ENCODE measurements at places on chromosomes 4 and X. TPM values are rescaled to one million over a fixed set of nuclear protein-coding genes. Genes with fewer than 3 reads are reported as not detected.

Gene MSL3
- 34.9 TPM for total RNA-seq

Gene NR3C2
- 31.4 TPM for total RNA-seq

Gene C4orf36
- 1.6 TPM for total RNA-seq

Gene FGB
- total RNA-seq = 0.95 TPM

- no peak for DNase-seq
- H3K4me1 ChIP-seq = peaks cover 21% of the 10 kb centered on the region
- H3K27me3 ChIP-seq = no peaks in the 10 kb centered on the region
Measured at GRCh38 chrX:14032406-14032805, 2.7 kb upstream of the GEMIN8 start.

DNA sequence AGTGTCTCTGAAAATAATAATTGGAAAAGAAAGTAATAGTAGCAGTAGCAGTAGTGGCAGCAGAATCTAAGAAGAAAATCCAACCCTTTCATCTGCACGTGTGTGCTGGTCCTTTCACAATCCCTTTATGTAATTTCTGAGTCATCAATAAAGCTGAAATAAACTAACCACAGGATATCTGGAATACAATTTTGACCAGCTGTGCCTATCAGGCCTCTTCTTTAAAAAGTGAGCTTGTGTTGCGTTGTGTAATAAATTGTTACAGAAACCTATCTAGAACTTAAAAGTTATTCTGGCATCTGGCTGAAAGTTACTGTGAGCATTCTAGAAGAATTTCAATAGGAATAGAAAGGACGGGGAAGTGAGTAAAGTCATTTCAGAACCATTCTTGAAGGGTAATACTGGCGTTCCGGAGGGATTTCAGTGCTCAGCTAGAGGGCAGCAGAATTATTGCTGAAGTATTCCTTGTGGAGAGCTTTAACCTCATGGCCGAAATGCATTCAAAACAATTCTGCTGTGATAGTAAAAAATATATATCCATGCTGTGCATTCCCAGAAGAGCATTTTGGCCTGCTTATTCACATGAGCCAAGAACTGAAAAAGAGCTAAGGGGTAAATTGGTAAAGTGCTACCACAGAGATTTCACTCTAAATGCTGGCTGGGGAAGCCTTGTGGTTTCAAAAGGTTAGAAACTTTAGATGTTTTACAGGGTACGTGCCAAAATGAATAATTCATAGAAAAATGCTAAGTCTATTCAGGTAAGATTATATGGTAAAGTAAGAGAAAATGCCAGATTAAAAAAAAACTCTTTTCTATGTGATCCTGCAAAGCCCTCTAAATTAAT lies 260.6 kb downstream of the NKX6-1 start:
- no peaks in the 10 kb centered on the region for H3K27me3 ChIP-seq
- H3K36me3 ChIP-seq = no peaks in the 10 kb centered on the region
- H3K4me3 ChIP-seq = no peak overlapping the region
- DNase-seq = no peak
- H3K4me1 ChIP-seq = no peaks in the 10 kb centered on the region
- H3K27ac ChIP-seq = no peak overlapping the region

- H3K36me3 ChIP-seq = no peaks in the 10 kb centered on the region
- H3K27me3 ChIP-seq = no peaks in the 10 kb centered on the region
Measured at GRCh38 chr4:120964596-120964995, 42.1 kb upstream of the PRDM5 start.

DNA sequence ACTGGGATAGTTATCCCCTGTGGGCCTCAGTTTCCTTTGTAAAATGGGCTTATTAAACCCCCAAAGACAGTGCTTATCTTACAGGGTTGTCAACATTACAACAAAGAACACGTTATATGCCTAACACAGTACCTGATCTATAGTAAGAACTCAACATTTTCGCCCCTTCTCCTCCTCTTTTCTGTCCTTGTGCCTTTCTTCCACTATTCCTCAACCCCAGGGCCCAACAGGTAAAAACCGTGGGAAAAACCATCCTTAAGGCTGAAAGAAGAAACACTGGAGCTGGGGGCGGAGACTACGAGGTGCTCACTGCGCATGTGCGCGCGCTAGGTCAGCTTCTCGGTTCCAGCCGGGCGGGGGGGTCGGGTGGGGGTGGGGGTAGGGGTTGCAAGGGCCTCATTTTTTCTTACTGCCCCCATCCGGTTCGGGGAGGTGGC lies 426 bp upstream of the XIAP start:
- peak overlapping the region; percentile 66 for H3K4me3 ChIP-seq
- no peaks in the 10 kb centered on the region for H3K4me1 ChIP-seq
- H3K27ac ChIP-seq = peak overlapping the region; percentile 95
- H3K27me3 ChIP-seq = no peaks in the 10 kb centered on the region
- no peak for DNase-seq

DNA sequence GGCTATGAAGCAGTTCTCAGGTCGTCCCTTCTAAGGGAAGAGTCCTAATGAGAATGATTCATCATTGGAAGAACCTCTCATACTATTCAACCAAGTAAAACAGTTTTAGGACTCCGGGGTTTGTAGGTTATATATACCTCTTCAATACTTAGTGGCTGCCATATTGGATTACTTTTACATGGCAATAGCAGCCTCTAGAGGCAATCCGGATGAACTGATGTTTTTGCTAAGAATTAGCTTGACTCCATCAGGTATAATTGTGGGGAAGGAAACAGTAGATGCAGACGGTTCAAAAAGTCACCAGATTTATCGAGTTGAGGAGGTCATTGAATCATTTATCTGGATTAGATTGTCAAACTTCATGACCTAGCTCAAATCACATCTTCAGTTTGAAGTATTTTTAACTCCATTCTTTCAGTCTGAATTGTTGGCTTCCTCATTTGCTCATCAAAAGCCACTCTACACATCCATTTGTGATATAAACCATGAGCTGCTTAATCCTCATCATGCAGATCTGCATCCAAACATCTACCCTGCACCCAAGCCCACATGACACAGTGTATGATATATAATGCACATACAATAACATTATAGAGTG lies 28.4 kb downstream of the GUCY1B1 start:
- H3K4me3 ChIP-seq = no peak overlapping the region
- no peaks in the 10 kb centered on the region for H3K27me3 ChIP-seq
- no peak for DNase-seq
- H3K4me1 ChIP-seq = peaks cover 10% of the 10 kb centered on the region
- H3K36me3 ChIP-seq = peaks cover 8% of the 10 kb centered on the region

GRCh38 chr4:127049526-127049925 lies 583.2 kb upstream of the INTU start:
- no peaks in the 10 kb centered on the region for H3K4me1 ChIP-seq
- H3K27me3 ChIP-seq = no peaks in the 10 kb centered on the region
- no peak overlapping the region for H3K4me3 ChIP-seq
- H3K27ac ChIP-seq = no peak overlapping the region
- no peaks in the 10 kb centered on the region for H3K36me3 ChIP-seq
